ENCODE measurements at places on chromosomes 5 and 9.

DNA sequence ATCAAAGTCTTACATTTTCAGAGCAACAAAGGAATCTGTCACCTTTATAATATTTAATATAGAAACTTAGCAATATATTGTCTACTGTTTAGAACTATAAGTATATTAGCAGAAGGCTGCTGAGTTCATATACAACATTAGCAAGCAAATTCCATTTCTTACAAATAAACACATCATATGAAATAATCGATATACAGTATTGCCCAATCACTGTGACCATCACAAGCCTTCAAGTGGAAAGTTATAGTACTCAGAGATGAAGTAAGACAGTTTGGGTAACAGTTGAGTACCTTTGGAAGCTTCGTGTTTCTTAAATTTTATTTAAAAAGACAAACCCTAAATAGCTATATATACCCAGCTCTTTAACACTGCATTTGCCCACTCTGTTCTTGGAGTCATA, 135.2 kb upstream of the IRX1 start:
- no peak for DNase-seq

- DNase-seq = no peak
These were observed 28.9 kb downstream of the HABP4 start for GRCh38 chr9:96478829-96479371.

DNA sequence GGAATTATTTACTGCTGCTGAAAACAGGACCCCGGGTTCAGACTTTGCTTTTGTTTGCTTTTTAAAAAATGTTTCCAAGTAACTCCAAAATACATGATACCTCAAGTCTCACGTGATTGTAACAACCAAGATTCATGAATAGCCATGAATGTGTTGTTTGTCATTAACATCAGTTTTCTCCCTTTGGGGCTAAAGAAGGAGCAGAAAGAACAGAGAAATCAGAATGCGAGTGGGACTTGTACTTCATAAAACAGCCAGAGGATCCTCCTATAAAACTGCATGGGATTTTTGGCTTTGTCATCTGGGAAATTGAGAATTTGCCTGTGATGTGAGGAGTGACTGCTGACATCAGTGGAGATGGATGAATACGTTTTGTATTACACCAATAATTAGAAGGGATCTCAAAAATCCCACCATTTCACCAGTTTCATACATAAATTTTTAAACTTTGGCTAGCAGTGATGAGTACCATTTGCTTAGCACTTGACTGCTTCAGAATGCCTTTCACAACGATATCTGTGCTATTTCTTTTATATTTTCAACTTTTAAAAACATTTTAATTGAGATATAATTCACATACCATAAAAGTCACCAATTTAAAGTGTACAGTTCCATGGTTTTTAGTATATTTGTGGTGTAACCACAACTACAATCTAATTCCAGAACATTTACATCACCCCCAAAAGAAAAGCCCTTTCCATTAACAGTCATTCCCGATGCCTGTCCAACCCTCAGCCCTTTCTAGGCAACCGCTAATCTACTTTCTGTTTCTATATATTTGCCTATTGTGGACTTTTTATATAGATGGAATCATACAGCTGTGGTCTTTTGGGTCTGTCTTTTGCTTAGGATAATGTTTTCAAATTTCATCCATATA, 126.9 kb upstream of the ANKRD55 start:
- DNase-seq = no peak

DNA sequence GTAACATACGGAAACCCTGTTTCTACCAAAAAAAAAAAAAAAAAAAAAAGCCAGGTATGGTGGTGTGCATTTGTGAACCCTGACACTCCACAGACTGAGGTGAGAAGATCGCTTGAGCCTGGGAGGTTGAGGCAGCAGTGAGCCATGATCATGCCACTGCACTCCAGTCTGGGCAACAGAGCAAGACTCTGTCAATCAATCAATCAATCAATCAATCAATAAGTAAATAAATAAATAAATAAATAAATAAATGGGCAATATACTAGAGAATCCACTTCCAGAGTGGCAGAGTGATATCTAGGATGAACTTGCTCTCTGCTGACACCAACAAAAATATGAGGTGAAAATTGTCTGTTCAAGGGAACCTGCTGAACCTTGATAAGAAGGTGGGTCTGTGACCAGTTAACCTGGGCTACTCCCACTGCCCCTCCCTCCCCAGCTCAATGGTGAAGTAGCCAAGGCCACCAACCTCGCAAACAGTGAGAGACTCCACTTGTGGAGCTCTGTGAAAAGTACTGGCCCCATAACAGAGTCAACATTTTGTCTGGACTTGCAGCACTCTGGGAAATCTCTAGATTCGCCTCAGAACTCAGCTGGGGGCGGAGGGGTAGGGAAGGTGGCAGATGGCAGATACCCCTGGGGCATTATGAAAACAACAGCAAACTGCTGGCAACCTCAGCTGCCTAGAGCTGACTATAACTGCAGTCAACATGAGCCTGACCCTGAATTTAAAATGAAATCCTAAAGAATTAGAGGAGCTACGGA, 163.7 kb downstream of the ROR2 start:
- no peak for DNase-seq

DNA sequence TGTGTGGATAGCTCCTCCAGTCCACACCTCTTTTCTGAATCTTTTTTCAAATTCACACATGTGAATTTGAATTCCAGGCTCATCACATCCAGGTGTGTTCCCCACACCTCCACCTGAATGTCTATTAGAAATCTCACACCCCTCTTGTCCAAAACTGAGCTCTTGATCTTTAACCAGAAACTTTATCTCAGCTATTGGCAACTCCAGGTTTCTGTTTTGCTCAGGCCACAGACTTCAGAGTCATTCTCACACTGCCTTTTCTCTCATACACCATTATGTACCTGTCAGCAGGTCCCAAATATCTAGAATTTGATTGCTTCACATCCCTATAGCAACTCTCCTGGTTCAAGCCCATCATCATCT, 11.6 kb downstream of the NIPSNAP3B start:
- no peak for DNase-seq

GRCh38 chr9:70085241-70085640, 41.6 kb downstream of the MAMDC2 start:
- peak; percentile 37 for DNase-seq

- no peak for DNase-seq
These were observed 283.9 kb downstream of the ADAMTS6 start for GRCh38 chr5:65197531-65198455.

GRCh38 chr9:91117959-91118703, 243.6 kb downstream of the AUH start:
- DNase-seq = no peak

DNA sequence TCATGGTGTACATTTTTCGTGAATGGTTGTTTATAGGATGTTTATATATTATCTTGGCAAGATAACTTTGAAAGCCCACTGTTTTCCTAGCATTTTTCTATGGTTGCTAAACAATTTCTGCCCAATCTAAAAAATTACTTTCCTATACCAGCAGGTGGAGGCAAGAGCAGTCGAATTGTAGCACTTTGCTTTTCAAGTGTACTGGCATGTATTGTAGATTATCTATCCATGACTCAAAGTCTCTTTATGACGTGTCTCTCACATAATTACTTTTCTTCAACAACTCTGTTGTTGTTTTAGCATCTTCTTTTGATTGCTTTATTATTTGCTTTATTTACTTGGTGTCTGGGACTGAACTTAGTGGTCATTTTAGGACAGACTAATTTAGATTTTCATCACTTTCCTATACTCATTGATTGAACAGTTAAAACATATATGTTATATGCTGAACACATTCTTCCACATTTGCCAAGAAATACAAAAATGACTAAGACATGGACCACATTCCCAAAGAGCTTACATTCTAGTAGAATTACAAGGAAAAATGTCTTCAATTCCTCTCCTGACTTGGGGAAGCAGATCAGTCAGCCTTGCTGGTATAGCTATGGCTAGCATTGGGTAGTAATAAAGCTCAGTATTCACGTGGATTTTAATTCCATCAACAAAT, 20.7 kb downstream of the NLN start:
- DNase-seq = peak; percentile 71

- DNase-seq = peak; percentile 91
These were observed 47.8 kb upstream of the IER5L start for GRCh38 chr9:129225815-129226214.

DNA sequence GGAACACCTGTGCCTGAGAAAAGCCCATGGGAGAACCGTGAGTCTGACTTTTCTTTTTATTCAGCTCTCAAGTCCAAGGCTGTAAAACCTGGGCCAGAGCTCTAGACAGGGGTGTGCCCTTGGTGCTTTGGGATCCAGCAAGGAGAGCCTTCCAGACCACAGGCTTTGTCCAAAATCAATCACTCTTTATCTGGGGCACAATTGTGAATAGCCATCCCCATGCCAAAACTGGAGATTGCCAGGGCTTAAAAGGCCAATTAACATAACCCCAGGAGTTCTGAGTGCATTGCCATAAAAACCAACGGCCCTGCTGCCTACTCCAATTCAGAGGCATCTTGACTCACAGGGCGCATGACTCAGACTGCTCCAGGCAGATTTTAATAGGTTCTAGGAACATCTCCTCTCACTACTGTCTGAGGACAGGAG, 391.8 kb downstream of the ARHGEF28 start:
- DNase-seq = peak; percentile 96

DNA sequence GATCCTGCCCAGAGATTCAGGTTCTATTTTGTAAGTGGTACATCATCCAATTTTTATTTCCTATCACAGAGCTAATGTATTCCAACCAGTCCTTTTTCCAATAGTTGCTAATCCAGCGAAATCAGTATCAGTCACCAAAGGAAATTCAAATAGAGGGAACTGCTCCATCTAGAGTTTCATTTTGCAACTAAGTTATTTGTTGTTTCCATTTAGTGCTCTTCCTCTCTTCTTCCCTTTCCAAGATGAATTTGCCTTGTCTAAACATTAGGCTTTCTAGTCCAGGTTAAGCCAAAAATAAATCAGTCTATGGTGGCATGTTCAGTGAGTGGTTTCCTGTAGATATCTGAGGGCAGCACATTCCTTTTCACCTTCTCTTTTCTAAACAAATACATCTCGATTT, 79.8 kb upstream of the SPATA31D4 start:
- DNase-seq = peak; percentile 71

- DNase-seq = no peak
These were observed 45.8 kb upstream of the SEMA4D start for GRCh38 chr9:89543621-89544278.

GRCh38 chr5:149455889-149456409, 76.9 kb upstream of the IL17B start:
- peak; percentile 86 for DNase-seq

DNA sequence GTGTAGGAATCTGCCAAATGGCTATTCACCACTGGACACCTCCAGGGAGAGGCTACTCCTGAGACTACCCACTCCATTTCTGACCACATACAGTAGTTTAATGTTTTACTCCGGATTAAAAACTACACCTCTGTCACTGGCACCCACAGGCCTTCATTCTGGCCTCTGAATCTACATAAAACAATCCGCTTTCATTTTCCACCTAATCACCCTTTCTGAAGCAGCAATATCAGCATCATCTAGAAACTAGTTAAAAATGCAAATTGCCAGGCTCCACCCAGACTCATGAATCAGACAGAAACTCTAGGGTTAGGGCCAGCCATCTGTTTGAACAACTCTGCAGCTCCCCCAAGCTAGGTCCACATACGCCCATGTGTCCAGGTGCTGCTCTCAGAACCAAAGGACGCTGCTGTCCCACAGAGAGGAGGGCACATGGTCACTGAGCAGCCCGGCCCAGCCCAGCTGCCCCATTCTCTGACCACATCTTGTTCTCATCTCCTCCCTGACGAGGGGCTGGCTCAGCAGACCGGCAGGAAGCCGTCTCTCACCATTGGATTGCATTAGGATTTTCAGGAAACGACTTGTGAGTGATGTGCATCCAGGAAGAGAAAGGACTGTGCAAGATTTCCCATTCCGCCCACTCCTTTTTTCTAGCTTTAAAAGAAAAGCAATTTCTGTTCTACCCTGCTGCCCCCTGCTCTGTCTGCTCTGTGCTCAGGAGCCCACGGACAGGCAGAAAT, 34.7 kb downstream of the ADAM19 start:
- DNase-seq = peak; percentile 70

GRCh38 chr9:34001298-34001697, 47.4 kb downstream of the UBAP2 start:
- no peak for DNase-seq

DNA sequence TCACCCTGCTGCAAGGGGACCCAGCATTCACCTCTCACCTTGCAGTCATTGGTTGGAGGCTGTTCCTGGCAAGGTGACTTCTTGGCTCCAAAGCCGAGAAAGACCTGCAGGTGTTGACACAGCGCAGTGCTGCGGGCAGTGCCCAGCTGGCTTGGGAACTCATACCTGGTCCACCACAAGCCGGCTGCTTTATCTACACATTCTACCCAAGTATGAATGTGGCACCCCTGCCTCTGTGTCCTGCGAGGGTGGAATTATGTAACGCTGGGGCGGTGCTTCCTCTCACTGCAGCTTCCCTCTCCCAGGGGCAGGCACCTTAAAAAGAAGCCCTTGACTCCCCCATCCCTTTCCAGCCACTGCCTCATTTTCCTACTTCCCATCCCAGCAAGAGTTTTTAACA, 2.5 kb upstream of the ZMYND19 start:
- DNase-seq = no peak
